ENCODE measurements at places on chromosomes 7 and 10.

GRCh38 chr10:110643653-110644597 lies at the start of gene RBM20:
RBM20 (plus strand) TSS chr10:110644336; CDS start chr10:110644455, 119 bp downstream.
- no peak for DNase-seq

DNA sequence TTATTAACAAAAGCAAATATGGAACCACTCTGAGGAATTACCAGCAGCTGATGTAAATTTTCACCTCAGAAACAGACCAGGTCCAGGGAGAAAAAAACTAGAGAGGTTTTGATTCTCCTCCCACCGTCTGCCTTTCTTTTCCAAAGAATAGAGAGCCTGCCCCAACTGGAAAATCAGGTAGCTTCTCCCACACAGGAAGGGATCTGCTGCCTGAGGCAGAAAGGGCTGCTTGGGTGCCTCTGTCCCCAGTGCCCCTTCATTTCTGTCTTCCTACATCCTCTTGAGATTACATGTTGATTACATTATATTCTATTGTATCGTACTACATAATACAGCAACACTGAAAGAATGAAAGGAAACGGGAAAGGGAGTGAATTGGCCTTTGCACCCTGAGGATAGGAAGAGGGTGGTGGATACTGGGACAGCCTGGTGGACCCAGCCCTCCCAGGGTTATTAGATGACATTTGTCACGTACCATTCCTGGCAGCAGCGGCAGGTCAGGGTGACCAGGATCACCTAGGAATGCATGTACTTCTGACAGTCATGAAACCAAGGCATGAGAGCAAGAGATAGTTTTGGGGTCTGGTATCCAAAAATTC lies 8.9 kb downstream of the ST8SIA6 start:
- DNase-seq = no peak

DNA sequence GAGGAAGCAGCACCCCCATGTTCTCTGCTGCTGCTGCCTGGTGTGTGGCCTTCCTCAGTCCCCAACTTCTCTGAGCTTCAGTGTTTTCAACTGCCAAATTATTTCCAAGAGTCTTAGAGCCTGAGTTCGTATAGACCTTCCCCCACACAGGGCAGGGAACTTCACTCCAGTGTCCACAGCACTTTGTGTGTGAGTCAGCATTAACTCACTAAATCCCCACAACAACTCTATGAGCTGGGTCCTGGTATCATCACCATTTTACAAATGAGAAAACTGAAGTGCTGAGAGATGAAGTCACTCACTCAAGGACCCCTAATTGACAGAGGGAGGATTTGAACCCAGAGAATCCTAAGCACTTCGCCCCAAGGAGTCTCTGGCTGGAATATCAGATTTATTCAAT lies 48.3 kb downstream of the ADCYAP1R1 start:
- DNase-seq = no peak

- no peak for DNase-seq
Measured at GRCh38 chr7:128041203-128041602, 10.0 kb upstream of the LRRC4 start.
